Kidney (tissue), 22 donors: ENCODE measurements at places on chromosomes 16 and 17.

- no peak for DNase-seq
Observed at GRCh38 chr17:60315650-60316049, 76.3 kb downstream of the USP32 start.

GRCh38 chr17:35605678-35606077 lies 18.6 kb downstream of the AP2B1 start:
- DNase-seq, result no peak

- no peak for DNase-seq
Observed at GRCh38 chr17:17297217-17297616, 6.0 kb upstream of the NT5M start.

DNA sequence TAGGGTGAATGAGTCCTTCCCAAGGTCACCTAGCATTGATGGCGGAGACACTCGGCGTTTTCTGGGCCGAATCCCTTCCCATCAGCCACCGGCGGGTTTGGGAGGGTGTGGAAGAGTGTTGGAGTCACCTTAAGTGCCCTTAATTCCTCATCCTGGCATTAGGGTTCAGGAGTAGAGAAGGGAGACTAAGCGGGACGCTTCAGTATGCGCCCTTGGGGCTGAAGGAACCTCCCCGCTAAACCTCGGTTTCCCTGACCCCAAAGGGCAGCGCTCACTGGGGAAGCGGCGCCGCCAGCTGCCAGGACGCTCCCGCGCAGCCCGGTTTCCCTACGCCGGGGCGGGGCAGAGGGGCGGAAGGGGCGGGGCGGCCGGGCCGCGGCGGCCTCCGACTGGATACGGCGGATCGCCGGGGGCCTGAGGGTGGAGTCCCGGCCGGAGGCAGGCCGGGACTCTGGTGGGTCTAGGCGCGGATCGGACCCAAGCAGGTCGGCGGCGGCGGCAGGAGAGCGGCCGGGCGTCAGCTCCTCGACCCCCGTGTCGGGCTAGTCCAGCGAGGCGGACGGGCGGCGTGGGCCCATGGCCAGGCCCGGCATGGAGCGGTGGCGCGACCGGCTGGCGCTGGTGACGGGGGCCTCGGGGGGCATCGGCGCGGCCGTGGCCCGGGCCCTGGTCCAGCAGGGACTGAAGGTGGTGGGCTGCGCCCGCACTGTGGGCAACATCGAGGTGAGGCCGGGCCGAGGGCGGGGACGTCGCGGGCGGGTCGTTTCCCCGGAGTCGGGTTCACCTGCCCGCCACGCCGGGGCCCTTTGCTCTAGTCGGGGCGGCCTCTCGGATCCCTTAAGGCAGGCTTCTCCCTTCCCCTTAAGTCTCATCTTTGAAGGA lies at the start of gene DHRS11:
TSS of gene DHRS11 (plus strand) at position 446 of the 882 bp plus-strand sequence. CDS start at position 577, 131 bp downstream.
- DNase-seq, result peak; percentile 93

GRCh38 chr17:78132084-78132676 lies 1.6 kb downstream of the TMC8 start:
- DNase-seq, result peak; percentile 84

GRCh38 chr17:2721603-2722002 lies 10.0 kb upstream of the CLUH start:
- DNase-seq, result no peak

DNA sequence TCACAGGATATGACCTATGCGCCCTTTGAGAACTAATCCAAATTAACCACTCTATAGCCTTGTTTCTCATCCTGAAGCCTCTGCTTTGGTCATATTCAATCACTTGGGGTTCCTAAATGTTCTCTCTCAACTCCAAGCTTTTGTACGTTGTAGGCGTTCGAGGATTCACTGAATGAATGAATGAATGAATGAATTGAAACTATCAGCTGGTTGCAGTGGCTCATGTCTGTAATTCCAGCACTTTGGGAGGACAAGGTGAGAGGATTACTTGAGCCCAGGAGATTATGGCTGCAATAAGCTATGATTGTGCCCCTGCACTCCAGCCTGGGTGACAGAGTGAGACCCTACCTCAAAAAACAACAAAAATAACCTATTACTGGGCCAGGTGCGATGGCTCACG lies 5.9 kb upstream of the SUMO2 start:
- no peak for DNase-seq

GRCh38 chr17:75457047-75457654 lies 716 bp downstream of the TMEM94 start:
- peak; percentile 89 for DNase-seq

DNA sequence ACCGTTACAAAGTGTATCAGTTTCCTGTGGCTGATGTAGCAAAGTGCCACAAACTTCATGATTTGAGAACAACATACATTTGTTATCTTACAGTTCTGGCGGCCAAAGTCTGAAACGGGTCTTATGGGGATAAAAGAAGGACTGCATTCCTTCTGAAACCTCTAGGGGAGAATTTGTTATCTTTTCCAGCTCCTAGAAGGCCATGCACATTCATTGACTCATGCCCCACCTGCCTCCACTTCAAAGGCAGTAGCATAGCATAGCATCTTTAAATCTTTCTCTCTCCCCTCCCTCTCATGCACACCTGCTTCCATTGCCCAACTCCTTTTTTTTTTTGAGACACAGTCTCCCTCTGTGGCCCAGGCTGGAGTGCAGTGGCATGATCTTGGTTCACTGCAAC lies 190.7 kb upstream of the DYNLRB2 start:
- no peak for DNase-seq

DNA sequence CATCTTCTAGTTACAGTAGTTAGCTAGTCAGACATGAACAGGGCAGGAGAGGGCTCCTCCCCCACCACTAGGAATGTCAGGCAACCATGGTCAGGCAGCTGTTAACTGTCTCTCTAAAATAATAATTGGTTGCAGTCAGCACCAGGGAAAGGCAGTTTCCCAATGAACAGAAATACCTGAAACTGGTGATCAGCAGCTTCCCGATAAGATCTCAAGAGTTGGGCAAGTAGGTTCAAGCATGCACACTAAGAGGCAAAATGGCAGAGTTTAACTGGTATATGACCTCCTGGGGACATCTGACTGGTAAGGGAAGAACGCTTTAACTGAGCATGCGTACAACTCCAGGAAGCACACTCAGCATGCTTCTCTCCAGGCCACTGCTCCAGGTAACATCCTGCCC lies 12.6 kb upstream of the XYLT1 start:
- DNase-seq, result no peak

- DNase-seq, result no peak
Observed at GRCh38 chr17:16474012-16474725, 17.8 kb downstream of the LRRC75A start.

- no peak for DNase-seq
Observed at GRCh38 chr17:21034340-21035235, 8.2 kb downstream of the USP22 start.

DNA sequence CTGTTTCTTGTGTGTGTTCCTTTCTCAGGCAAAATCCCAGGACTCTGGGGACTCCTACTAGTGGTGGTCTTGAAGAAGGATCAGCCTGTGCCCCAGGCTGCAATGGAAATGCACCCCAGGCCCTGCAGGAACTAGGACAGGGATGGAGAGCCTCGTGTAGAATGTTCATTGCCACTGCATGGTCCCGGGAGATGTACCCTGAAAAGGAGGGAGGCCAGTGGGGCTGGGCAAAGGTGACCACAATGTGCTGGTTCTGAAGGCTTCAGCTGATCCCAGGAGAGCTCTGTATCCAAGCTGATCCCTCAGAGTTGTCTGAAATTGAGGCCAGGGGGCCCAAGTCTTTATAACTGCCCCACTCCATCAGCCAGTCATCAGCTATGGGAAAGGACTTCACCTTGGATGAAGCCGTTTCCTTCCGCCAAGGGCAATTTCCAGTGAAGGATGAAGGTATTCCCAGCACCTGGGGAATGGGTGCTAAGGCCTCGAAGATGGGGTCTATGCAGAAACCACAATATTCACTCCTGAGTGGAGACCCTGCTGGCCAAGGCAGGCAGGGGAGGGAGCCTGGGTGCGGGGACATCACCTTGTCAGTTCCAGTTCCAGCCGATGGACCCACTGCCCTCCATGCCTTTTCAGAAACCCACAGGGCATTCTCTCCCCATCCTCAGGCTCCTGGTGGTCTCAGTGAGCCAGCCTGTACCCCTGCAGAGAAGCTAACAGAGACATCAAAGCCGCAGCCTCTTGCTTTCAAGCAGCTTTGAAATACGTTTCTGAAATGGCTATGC lies 59.9 kb upstream of the CDH5 start:
- DNase-seq, result no peak

DNA sequence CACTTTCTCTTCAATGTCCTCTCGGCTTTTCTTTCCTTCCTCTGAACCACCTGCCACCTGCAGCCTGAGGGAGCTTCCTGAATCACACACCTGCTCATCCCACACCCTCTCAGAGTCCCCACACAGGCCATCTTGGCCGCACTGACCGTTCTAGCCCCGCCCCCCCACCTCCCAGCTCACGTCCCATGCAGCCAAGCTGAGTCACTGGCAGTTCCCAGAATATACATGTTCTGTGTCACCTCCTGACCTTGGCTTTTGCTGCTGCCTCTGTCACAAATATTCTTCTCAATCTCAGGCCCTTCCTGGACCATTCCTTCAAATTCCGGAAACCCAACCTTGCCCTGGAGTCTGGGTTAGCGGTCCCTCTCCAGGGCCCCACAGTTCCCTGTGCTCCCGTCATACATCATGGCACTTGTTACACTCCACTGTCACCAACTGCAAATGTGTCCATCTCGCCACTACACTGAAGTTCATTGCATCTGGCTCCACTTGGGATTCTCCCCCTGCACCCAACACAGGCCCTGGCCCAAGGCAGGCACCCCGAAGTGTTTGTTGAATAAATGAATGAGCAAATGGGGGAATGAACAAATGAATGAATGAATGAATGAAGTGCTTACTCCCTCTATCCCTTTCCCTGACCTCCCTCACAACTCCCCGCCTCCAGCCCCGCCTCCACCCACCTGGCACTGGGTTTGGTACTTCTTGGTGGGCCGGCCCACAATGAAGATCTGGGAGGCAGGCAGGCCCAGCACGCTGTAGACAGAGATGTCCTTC lies 12.8 kb downstream of the PIMREG start:
- peak; percentile 90 for DNase-seq

- DNase-seq, result no peak
Observed at GRCh38 chr16:27433636-27434035, 31.7 kb downstream of the IL21R start.

- no peak for DNase-seq
Observed at GRCh38 chr16:24102209-24102660, 153.9 kb upstream of the CACNG3 start.

GRCh38 chr17:38456031-38456815 lies 28.0 kb downstream of the ARHGAP23 start:
- no peak for DNase-seq

DNA sequence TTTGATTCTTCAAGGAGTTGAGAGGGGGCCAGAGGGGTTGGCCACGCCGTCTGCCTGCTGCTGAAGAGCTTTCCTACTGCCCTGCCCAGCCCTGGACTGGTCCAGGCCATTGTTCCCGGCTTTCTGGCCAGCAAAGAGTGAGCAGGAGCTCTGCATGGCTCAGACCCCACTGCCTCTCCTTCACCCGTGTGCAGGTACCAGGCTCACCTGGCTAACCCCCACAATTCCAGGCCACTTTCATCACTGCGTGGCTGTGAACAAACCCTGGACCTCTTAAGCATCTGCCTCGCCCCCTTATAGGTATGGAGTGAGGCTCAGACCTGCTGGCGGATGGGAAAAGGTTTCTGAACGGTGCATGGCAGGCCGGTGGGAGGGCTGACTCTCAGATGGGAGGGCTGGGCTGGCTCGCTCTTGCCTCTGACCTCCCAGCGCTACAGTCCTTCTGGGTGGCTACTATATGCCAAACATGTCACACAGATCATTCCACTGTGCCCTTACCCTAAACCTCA lies 8.9 kb downstream of the ZNF319 start:
- no peak for DNase-seq

DNA sequence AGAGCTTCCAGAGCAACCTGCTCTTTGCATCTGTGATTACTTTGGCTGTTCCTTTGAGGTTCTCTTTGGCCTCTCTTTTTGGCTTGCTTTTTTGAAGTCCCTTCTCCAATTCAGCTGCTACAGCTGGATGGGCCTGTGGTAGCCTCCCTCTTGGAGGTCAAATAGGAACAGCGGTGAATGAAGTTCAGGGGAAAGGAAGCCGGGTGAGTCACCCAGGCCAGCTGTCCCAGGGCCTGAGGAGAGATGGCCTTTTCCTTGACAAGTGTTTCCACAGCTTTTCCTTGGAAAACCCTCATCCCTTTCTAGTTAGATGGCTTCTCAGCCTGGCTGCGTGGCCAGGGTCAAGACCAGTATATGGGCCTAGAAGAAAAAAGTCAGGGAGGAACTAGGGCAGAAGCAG lies 103.1 kb downstream of the STX8 start:
- DNase-seq, result no peak

DNA sequence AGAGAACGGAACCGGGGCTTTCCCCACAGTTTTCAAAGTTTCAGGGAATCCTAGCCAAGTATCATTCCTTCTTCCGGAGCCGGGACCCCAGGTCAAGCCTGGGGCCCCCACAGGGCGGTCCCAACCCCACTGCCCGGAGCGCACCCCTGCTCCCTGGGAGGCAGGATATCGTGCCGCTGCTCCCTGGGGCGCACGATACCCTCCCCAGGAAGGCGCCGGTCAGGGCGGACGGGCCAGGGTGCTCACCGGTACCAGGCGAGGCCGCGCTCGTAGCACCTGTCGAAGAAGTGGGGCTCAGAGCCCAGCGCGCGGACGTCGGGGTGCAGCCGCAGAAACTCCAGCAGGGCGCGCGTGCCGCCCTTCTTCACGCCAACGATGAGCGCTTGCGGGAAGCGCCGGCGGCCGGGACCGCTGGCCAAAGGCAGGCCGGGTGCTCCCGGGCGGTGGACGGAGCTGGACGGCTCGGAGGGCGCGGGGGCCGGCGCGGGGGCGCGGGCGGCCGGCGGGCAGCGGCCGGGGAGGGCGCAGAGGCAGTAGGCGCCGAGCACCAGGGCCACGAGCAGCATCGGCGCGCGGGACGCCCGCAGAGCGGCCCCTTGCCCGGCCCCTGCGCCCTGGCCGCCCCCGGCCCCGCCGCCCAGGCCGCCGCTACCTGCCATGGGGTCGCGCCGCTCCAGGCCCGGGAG lies 407 bp downstream of the HS3ST6 start:
- DNase-seq, result no peak

DNA sequence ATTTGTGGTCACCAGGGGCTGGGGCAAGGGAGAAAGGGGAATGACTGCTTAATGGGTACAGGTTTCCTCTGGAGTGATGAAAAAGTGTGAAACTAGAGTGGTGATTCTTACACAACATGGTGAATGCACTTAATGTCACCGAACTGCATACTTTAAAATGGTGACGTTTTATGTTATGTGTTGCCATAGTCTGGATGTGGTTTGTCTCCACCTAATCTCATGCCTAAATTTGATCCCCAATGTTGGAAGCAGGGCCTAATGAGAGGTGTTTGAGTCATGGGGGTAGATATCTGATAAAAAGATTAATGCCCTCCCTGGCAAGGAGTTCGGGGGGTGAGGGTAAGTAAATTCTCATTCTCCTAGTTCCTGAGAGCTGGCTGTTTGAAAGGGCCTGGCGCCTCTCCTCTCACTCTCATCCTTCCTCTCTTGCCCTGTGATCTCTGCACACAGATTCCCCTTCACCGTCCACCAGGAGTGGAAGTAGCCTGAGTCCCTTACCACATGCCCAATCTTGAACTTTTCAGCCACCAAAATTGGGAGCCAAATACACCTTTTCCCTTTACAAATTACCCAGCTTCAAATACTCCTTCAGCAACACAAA lies 15.3 kb downstream of the XPO6 start:
- DNase-seq, result no peak

GRCh38 chr16:25897702-25898101 lies 205.9 kb downstream of the HS3ST4 start:
- DNase-seq, result no peak

- no peak for DNase-seq
Observed at GRCh38 chr17:61750656-61751055, 112.7 kb downstream of the BRIP1 start.

GRCh38 chr16:83420206-83420760 lies 387.5 kb upstream of the HSBP1 start:
- peak; percentile 84 for DNase-seq
